ENCODE measurements at places on chromosomes 1 and 21.

DNA sequence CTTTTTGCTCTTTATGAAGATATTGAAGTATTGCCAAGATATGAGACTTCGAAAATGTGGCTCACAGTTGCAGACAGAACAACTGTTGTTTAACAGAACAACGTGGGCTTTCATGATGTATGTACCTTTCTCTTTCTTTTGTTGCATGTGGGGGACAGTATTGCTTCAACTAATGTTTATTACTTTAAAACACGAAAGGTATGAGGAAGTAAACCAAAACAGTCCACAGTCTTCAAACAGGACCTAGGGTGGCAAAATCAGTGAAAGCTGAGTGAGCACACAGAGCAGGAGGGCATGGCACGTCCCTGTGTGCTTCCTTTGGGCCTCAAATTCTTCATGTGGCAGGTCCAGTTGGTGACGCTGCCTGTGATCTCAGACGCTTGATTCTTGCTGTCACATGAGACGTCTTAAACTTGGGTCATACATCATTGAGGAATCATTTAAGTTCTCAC is 7.8 kb upstream of the CHAF1B start:
- no peak for DNase-seq

DNA sequence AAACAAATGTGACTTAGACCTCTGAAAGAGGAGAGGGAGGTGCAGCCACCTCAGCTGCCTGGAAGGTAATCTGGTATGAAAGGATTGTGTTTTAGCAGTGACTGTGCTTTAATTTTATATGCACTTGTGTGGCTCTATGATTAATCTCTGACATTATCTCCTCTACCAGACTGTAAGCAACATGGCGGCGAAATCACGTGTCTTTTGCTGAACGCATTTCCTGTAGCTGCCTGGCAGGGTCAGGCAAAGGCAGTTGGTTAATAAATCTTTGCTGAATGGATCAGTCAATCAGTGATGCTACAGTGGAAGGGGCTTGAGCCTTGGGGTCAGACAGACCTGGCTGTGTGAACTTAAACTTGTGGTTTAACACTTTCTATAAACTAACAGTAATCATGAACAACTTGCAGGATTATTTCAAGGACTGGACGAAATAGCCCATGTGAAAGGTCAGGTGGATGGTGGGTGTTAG is 96.9 kb downstream of the ADSS2 start:
- DNase-seq = no peak

GRCh38 chr21:15795533-15795932 is 65.8 kb downstream of the USP25 start:
- DNase-seq = no peak

- no peak for DNase-seq
Observed at GRCh38 chr1:51276286-51276685, 40.2 kb downstream of the RNF11 start.

GRCh38 chr21:16755061-16755460 is 757.8 kb upstream of the CXADR start:
- DNase-seq = no peak

GRCh38 chr1:91138959-91139358 is 117.1 kb upstream of the ZNF644 start:
- no peak for DNase-seq

GRCh38 chr1:204408074-204408507 is 3.5 kb downstream of the PPP1R15B start:
- no peak for DNase-seq

DNA sequence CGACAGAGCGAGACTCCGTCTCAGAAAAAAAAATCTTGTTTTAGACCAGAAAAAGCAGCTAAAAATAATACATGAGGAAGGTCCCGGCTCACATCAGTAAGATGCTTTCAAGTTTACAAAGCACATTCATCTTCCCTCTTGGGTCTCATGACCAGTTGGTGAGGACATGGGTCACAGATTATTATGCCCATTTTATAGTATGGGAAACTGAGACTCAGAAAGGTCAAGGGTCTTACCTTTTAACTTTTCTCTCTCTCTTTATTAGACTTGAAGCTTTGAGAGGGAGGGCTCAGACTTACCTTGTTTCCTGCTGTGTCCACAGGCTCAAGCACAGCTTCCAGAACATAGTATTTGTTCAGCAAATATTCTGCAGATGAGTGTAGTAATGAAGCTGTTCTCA is 13.2 kb upstream of the RCC2 start:
- no peak for DNase-seq

GRCh38 chr1:112723511-112723839 is 8.3 kb upstream of the PPM1J start:
- no peak for DNase-seq

DNA sequence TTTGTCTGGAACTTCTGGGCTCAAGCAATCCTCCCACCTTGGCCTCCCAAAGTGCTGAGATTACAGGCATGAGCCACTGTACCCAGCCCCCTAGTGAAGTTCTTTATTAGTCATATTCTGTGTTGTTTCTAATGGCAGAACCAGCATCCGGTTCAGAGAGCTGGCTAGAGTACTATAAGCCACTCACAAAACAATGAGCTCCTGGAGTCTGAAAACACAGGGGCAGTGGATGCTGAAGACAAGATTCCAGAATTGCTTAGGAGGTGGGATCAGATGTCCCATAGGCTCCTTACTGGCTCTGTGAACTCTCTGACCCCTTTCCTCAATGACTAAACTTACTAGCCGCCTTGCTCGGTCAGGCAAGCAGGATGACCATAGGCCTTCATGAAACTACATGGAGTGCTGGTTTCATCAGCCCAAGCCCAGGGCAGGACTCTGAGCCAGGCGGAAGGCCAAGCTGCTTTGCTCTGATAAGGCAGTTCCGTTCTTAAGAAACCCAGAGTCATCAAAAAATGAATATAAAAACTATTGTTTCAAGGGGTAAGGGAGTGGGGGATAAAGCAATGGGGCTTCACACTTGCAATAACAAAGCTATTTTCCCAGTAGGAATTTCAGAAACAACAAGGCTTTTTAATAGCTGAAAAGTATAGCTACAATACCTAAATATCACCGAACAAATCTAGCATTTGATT is 8.1 kb downstream of the MTHFR start:
- DNase-seq = no peak

DNA sequence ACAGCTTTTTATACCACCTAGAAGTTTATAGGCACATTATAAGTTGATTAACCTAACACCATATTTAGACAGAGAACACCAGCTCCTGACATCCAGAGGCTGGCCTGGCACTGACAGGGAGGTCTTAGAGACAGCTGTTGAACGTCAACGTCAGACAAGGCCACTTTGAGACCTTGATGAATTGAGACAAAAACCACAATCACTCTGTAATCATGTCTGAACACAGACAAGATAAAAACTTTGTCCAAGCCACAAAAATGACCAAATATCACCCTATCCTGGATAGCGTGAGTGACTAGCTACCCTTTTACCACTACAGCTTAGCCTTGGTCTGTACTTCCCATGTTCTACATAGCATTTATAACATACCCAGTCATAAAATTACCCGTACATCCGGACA is 403.6 kb upstream of the CHRM3 start:
- DNase-seq = no peak

DNA sequence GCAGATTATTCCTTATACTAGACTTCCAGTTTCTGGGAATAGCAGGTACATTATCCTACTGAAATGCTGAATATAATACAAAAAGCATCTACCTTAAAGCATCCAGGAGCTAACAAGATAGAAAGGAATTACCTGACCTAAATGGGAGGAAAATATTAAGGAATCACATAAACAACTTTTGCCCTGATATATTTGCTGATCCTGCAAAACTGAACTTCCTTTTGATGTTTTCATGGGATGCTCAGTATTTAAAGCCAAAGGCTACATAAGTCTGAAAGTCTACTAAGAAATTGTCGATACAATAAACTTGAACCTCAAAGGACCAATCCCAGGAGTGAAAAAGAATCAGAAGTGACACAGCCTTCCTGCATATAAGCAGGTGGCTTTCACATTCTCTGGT is 85.6 kb upstream of the C1orf21 start:
- DNase-seq = no peak

- no peak for DNase-seq
Observed at GRCh38 chr1:204465546-204466415, 28.8 kb downstream of the PIK3C2B start.

DNA sequence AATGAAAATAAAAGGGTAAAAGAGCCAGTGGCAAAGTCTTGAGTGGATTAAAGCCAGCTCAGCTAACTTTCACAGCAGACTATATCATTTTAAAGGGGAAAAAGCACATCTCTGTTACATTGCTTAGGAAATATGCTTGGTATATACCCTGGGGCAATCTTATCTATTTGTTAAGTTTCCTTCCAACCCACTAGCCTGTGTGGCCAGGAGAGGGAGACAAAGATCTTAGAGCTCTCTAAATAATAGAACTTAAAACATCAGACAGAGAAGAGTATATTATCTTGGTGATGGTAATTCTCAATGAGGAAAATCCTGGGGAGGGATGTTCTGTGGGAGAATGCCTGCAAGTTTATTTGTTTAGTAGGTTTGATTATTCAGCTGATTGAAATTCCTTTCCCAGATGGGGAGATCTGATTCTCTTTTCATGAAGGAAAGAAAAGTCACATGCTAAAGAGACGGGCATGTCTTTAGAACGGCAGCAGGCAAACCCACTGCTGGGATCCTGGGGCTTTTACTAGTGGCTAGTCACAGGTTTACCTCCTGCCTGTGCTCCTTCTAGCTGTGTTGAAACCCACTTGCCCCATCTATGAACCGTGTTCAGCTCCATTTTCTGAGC is 3.6 kb downstream of the KCNE2 start:
- DNase-seq = peak; percentile 61

DNA sequence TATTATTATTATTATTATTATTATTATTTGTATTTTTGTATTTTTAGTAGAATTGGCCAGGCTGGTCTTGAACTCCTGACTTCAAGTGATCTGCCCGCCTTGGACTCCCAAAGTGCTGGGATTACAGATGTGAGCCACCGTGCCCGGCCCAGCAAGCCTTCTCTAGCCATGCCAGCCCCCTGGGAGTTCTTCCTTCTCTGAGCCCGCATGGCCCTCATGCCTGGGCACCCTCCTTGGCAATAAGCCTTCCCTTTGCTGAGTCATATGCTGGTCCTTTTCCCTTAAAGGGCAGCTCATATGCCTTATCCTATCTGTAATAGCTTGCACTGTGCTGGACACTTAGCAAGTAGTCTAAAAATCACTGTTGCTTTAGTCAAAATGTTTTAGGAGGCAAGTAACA is 8.5 kb upstream of the NBL1 start:
- DNase-seq = no peak

GRCh38 chr1:58190267-58190988 is 356.1 kb downstream of the OMA1 start:
- DNase-seq = no peak

- DNase-seq = no peak
Observed at GRCh38 chr21:15206514-15206913, 141.7 kb upstream of the NRIP1 start.

DNA sequence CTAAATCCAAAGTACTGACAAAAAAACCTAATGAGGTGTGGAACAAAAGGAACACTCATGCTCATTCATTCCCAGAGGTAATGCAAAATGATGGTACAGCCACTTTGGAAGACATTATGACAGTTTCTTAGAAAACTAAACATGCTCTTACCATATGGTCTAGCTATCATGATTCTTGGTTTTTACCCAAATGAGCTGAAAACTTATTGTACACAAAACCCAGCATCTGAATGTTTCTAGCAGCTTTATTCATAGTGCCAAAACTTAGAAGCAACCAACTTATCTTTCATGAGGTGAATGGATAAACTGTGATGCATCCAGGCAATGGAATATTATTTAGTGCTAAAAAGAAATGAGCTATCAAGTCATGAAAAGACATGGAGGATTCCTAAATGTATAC is 318.4 kb upstream of the OLFM3 start:
- no peak for DNase-seq

DNA sequence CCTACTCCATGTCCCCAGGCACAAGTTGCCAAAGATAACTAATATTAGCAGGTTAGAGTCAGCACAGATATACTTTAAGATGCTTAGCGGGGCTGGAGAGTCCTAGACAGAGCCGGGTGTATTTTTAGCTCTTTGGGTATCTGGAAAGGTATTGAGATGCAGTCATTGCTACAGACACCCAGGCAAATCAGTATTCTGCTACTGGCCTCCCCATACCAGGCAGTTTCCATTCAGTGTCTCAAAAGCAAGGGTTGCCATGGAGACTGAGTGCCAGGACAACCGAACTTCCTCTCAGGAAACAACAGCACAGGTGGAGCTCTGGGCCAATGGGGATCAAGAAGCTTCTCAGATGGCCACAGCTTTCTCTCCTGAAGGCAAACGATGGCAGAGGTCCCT is 45.3 kb downstream of the KCNC4 start:
- peak; percentile 14 for DNase-seq

DNA sequence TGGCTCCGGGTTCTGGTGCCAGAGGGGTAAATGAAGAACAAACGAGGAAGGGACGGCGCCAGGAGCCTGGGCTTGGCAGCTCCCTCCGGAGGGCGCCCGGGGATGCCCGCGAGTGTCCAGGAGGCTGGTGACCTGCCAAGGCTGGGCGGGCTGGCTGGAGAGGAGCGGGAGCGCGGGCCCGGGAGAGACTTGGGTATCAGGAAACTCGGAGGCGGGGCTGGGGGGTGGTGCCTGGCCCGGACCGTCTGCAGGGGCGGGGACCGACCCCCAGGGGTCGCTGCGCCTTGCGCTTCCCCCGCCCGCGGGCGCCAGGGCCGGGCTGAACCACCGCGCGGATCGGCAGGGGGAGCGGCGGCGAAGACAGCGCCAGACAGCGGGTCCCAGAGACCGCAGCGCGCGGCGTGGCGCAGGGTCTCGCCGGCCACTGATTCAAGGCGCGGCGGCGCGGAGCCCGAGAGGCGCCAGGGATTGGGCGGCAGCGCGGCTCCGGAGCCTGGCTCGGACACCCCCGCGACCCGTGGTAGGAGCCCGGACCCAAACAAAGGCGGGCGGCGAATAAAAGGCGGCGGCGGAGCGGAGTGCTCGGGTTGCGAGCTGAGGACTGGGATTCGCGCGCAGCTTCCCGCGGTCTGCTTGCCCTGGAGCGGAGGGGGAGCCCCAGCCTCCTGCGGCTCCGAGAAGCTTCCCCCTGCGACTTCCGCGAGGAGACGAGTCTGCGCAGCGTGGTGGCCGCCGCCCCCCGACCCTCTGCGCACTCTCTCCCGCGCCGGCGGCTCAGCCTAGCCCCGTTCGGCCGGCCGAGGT is at the start of gene DISP3:
Gene DISP3, plus strand, starts transcription at position 585 of the 804 bp plus-strand sequence. CDS start 21,838 bp downstream, outside the sequence.
- peak; percentile 89 for DNase-seq

- no peak for DNase-seq
Observed at GRCh38 chr1:19367584-19368041, 55.5 kb downstream of the SLC66A1 start.

DNA sequence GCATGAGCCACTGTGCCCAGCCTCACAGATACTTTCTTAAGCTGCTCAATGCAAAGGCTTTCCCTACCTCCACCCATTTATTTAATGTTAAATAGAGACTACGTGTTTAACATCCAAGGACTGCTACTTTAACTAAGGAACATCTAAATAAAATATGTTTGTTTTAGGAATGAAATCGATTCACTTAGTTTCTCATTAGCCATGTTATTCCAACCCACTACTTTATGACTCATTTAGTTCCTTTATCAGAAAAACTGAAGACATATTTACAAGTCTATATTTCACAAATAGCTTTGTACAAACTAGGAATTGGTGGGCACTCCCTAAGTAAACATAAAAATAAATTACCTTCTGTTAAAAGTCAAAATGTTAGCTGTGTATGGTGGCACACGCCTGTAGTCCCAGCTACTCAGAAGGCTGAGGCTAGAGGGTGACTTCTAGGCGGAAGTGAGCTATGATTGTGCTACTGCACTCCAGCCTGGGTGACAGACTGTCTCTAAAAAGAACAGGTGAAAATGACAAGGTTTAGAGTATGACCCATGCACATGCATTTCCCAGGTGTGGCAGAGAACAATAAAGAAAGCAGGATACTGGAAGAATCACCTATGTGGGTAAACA is 39.9 kb upstream of the AK4 start:
- DNase-seq = no peak

- DNase-seq = no peak
Observed at GRCh38 chr1:182383934-182384333, 7.7 kb downstream of the GLUL start.

Data from NCI-H1436 (cell line).